T-helper 22 cell (primary cell): ENCODE measurements at places on chromosomes 1 and 21.

DNA sequence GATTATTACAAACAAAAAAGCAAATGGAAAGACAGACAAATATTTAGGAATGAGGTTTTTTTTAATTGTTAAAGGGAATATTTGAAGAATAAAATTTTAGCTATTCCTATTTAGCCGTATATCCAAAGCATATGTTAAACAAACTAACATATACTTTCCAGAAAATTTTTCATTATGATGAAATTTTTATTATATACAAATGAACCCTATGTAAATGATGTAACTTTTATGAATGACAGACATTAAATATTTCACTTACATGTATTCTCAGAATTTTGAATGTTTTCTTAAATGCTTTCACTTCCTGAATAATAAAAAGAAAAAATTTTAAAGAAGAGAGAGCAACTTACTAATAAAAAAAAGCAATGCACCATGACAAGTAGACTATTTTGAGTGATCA is 15.8 kb downstream of the LHX9 start:
- DNase-seq: no peak

GRCh38 chr1:93033785-93034184 is 45.3 kb upstream of the MTF2 start:
- no peak for DNase-seq

DNA sequence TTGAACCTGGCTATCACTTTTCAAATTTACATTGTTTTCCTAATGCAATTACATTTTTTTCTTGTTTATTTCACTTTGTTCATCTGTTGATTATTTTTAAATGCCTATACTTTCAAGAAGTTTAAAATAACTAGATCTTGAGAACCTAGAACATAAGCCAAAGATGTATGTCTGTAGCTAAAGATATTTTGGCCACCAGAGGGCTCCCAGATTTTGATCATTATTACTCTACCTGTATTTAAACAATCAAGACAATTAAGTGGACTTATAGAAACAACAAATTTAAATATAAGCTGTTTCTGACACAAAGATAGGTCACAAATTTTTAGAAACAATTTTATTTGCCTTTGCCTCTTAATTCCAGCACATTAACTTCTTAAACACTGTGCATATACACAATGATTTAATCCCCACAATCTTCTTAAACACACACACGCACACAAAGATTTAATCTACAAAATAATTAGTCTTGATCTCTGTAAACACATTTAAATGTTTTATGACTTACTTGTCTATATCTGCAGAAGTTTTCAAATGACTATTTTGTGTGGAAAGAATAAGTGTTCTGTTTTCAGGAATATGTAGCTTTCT is 380.0 kb downstream of the DSCAM start:
- no peak for DNase-seq

- DNase-seq: no peak
These were observed 498.2 kb downstream of the PLPP3 start for GRCh38 chr1:56081173-56081572.

DNA sequence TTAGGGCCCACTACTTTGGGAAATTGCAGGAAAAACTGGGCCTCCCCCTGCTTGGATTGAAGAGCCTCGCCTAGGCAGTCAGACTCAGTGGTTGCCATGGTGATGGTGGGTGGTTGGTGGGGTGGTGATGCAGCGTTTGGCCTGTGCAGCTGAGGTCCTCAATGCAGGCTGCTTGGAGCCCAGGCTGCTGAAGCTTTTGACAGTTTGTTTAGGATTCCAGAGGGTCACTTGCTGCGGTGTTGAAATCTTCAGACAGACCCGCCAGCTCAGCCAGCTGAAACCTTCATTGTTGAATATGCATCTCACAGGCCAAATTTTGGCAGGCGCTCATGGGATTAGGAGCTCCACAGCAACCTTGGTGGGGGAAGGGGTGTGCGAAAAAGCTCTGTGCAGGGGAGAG is 67.9 kb downstream of the CACNA1E start:
- no peak for DNase-seq

DNA sequence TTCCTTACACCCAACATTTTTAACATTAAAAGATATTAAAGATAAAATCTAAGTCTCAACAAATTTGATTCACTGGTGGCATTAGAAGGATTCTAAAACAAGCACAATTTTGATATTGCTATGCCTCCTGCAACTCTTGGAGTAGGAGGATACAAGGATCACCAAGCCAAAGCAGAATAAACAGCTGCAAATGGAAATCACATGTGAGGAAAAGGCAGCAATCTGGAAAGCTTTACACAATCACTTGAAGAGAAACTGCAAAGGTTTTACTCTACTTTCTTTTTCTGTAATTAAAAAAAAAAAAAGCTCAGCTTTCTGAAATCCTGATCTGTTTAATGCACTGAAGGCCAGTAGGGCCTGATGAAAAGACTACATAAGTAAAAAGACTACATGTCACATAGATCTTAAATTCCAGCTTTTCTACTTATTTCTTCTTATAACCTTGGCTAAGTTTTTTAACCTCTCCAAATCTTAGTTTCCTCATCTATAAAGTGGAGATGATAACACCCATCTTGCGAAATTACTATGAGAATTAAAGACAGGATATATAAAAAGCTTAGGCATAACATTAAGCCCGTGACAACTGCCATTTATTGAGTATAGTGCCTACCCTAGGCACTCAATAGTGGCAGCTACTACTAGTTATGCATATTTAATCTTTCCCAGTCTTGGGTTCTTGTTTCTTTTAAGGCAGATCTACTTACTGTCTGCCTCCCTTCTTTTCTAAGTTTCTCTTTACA is 73.5 kb downstream of the EPS15 start:
- DNase-seq: no peak
